ENCODE measurements at places on chromosomes 2 and 18. TPM values are rescaled to one million over a fixed set of nuclear protein-coding genes. Genes with fewer than 3 reads are reported as not detected.

Gene HRH4
- not detected for total RNA-seq

Gene RTKN
- total RNA-seq = 23.1 TPM

Gene PROKR1
- total RNA-seq = not detected

Gene ADAM23
- total RNA-seq = 4.9 TPM

Gene CFAP65
- 0.26 TPM for total RNA-seq

Gene EML6
- total RNA-seq = 0.67 TPM

GRCh38 chr2:95372216-95372829 lies 30.2 kb upstream of the FAHD2A start:
- DNase-seq = no peak

- DNase-seq = no peak
Observed at GRCh38 chr2:234027641-234028040, 22.9 kb upstream of the SPP2 start.

- no peak for DNase-seq
Observed at GRCh38 chr2:166344286-166345113, 31.2 kb downstream of the SCN9A start.

GRCh38 chr2:15177103-15177502 lies 384.0 kb downstream of the NBAS start:
- DNase-seq = peak; percentile 90

DNA sequence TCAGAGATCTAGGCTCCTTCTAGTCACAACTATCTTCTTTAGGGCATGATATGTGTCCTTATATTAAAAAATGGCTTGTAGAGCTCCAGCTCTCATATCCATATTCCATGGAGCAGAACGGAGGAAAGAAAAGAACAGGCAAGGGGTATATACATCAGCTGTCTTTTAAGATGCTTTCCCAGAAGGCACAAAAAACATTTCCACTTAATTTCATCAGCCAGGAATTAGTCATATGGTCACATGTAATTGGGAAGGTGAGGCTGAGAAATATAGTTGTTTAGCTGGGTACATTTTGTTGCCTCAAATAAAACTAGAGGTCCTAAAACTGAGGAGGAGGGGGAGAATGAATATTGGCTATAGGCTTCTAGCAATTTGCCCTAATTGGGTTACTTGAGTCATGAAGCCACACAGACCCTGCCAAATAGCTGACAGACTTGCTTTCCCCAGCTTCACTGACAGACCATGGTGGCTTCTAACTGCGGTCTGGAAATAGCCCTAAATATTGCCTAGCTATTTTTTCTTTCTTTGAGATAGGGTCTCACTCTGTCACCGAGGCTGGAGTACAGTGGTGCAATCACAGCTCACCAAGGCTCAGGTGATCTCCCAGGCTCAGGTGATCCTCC lies 20.0 kb downstream of the MAIP1 start:
- no peak for DNase-seq

GRCh38 chr2:192604295-192604694 lies 409.6 kb upstream of the TMEFF2 start:
- no peak for DNase-seq

DNA sequence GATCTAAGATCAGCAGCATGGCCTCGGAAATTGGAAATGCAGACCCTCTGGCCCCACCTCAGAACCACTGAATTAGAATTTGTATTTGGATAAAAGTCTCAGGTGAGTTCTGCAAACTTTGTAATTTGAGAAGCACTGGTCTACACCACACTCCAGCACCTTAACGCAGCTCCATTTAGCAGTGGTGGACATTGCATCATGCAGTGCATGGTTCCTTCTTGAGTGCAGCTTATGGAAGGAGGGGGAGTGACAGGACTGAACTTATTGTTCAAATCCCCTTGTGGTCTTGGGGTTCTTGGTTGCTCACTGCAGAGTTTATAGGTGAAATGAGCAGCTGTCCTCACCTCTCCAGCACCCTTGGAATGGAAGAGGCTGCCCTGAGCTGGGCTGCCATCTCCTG lies 17.4 kb upstream of the STEAP3 start:
- DNase-seq = no peak

DNA sequence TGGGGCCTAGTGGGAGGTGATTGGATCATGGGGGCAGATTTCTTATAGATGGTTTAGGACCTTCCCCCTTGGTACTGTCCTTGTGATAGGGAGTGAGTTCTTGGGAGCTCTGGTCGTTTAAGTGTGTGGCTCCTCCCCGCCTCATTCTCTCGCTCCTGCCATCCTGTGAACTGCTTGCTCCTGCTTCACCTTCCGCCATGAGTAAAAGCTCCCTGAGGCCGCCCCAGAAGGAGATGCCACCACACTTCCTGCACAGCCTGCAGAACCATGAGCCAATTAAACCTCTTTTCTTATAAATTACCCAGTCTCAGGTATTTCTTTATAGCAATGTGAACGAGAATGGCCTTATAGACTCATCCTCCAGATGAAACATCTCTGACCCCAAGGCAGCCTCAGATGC lies 101.5 kb downstream of the KCNF1 start:
- no peak for DNase-seq

DNA sequence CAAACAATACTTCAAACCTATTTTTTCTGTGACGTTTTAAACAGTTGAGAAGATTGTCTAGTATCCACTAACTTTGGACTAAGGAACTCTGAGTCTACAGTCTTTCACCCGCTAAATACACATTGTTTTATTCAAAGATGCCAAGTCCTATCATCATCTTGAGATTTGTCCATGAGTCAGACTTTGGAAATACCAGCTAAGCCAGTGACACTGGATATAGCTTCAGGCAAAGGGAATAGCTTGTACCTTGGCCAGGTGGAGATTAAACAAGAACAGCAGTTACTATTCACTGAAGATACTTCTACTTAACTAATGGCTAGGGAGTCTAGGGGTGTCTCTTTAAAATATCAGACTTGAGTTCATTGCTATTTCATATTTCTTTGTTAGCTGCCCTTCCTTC lies 137.5 kb downstream of the COMMD1 start:
- no peak for DNase-seq

DNA sequence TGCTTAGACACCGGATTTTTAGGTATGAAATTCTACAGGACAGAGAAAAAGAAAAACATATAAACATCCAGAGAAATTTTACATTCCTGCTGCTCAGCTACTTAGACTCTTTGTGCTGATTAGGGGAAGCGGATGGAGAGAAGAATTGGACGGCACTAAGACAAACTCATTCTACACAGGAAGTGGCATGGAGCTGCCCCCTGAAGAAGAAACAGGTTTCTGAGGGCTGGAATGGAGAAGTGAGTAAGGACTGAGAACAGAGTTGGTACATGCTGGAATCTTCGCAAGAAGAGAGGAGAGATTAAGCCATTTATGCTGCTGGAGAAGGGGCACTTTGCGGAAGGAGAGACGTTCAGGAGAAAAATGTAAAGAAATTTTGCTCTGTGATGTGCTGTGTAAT lies 253.0 kb upstream of the ERBB4 start:
- no peak for DNase-seq

All from A172 (cell line).